ENCODE measurements at places on chromosomes 4 and X.
A peak's percentile ranks its signal among the peaks of the same experiment; 100 is the strongest.

DNA sequence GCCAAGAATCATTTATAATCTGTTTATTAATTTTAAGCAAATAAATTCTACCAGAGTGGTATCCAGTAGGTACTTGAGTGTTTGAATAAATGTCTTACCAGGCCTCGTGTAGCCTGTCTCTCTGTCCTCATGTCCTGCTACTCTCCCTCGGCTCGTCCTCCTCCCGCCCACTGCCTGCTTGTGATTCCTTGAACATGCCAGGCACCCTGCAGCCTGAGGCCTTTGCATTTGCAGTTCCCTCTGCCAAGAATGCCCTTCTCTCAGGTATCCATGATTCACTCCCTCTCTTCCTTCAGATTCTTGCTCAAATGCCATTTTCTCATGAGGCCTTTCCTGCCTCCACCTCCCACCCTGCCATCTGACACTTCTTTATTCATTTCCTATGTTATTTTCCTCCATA, 209.7 kb upstream of the PRPS2 start:
- no peaks in the 10 kb centered on the region for H3K27me3 ChIP-seq
- H3K36me3 ChIP-seq, result no peaks in the 10 kb centered on the region
- H3K4me1 ChIP-seq, result no peaks in the 10 kb centered on the region
- H3K4me3 ChIP-seq, result no peak overlapping the region
- DNase-seq, result peak; percentile 3

GRCh38 chrX:10015355-10015722, 48.2 kb downstream of the CLDN34 start:
- H3K4me3 ChIP-seq, result no peak overlapping the region
- DNase-seq, result no peak
- no peaks in the 10 kb centered on the region for H3K4me1 ChIP-seq
- peak overlapping the region; percentile 70 for H3K27ac ChIP-seq

DNA sequence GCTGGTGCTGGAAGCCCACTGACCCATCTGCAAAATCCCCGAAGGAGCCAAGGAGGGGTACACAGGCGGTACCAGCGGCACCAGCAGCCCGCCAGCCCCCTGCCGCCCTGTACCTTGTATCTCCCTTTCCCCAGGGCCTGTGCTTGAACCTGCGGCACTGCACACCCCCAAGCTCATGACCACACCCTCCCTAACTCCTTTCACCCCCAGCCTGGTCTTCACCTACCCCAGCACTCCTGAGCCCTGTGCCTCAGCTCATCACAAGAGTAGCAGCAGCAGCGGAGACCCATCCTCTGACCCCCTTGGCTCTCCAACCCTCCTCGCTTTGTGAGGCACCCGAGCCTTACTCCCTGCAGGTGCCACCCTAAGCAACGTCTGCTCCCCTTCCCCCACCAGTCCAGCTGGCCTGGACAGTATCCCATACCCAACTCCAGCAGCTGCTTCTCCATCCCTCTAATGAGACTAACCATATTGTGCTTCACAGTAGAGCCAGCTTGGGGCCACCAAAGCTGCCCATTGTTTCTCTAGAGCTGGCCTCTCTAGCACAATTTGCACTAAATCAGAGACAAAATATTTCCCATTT, 94.9 kb downstream of the LARP1B start:
- no peaks in the 10 kb centered on the region for H3K27me3 ChIP-seq
- H3K4me3 ChIP-seq, result no peak overlapping the region
- no peak for DNase-seq
- no peak overlapping the region for H3K27ac ChIP-seq

DNA sequence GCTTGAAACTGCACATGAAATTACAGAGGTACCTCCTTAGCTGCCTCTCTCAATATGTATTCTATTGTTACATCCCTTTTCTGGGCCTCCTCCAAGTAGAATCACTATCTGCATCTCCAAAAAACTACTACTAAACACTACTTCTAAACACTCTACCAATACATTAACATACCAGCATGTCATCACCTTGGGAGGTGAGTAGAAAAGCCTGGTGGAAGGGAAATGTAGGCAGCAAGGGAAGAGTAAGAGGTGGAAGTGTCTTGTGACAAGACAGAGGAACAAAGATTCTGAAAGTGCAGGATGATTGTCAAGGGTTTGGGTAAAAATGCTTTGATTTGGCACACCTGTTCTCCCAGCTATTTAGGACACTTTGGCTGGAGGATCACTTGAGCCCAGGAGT, 3.5 kb downstream of the AFM start:
- H3K4me3 ChIP-seq, result no peak overlapping the region
- H3K36me3 ChIP-seq, result no peaks in the 10 kb centered on the region
- DNase-seq, result no peak
- no peaks in the 10 kb centered on the region for H3K4me1 ChIP-seq
- no peaks in the 10 kb centered on the region for H3K27me3 ChIP-seq

DNA sequence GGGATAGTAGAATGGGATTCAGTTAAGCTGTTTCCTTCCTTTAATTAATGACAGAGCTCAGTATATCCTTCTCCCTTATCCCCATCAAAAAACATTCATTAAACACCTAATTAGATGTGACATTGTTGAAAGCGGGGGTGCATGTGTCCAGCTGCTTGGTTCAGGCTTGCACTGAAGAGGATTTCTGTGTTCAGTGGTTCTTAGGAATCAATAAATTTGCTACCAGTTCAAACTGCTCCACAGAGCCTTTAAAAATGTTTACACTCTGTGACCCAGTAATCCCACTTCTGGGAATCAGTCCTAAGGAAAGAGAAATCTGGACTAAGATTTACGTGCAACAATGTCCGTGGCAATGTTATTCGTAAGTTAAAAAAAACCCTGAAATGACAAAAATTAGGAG, 7.2 kb upstream of the TMEM255A start:
- no peaks in the 10 kb centered on the region for H3K36me3 ChIP-seq
- H3K4me1 ChIP-seq, result no peaks in the 10 kb centered on the region
- H3K4me3 ChIP-seq, result no peak overlapping the region
- DNase-seq, result no peak
- H3K27me3 ChIP-seq, result no peaks in the 10 kb centered on the region

DNA sequence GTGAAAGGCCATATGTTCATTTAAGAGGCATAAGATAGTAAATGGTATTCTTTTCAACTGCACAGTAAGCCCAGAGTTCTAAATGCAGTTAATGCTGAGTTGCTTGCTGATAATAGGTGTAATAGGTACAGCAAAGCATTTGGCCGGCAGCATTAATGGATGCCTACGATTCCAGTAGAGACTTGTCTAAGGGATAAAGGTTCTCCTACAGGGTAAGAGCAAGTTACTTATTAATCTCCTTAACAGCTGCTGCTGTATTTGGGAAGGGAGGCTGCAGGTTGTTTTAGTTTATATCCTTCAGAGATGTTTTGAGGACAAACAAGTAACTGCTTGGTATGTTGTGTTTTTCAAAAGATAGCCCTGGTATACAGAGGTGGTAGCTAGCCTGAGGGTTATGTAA, 16.8 kb downstream of the TSPAN7 start:
- DNase-seq, result no peak
- H3K27ac ChIP-seq, result no peak overlapping the region
- no peak overlapping the region for H3K4me3 ChIP-seq
- no peaks in the 10 kb centered on the region for H3K36me3 ChIP-seq
- no peaks in the 10 kb centered on the region for H3K27me3 ChIP-seq

DNA sequence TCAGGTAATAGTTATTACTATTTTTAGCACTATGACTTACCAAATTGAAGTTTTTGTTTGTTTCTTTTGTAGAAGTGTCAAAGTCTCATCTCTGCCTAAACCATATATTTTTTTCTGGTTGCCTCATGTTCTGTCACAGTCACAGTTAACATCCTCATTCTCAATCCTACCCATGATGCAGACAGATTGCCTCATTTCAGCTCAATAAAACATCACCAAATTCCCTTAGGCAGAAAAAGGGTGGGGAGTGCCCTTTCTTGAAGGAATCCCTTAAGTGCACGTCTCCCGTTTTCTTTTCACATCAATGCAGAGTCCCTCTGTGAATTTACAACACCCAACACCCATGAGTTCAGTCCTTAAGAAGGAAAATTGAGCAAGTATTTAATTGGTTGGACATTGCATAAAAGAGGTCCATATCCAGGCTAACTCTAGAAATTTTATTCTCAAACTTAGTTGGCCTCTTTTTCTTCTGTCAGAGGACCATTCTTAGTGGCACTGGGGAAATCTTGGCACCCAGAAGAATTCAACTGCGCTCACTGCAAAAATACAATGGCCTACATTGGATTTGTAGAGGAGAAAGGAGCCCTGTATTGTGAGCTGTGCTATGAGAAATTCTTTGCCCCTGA, 103.7 kb upstream of the BMPR1B start:
- H3K4me1 ChIP-seq, result no peaks in the 10 kb centered on the region
- H3K27me3 ChIP-seq, result no peaks in the 10 kb centered on the region
- no peaks in the 10 kb centered on the region for H3K36me3 ChIP-seq
- no peak overlapping the region for H3K4me3 ChIP-seq
- H3K27ac ChIP-seq, result no peak overlapping the region

DNA sequence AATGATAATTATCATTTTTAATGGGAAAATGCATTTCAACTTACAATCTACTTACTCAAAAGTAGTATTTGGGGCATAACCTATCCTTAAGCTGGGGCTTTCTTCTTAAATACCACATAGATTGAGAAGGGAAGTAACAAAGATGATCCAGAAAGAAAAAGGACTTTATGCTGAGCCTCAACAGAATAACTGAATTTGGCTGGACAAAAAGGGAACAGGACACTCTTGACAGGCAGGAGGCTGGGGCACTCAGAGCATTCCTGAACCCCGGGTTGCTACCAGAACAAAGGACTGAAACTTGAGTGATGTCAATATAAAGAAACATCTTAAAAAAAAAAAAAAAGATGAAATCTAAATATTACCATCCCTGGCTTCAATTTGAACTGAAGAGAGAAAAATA, 23.9 kb downstream of the RELL1 start:
- no peak overlapping the region for H3K4me3 ChIP-seq
- no peaks in the 10 kb centered on the region for H3K36me3 ChIP-seq
- H3K4me1 ChIP-seq, result peaks cover 23% of the 10 kb centered on the region
- DNase-seq, result no peak
- H3K27ac ChIP-seq, result no peak overlapping the region
- H3K27me3 ChIP-seq, result no peaks in the 10 kb centered on the region

DNA sequence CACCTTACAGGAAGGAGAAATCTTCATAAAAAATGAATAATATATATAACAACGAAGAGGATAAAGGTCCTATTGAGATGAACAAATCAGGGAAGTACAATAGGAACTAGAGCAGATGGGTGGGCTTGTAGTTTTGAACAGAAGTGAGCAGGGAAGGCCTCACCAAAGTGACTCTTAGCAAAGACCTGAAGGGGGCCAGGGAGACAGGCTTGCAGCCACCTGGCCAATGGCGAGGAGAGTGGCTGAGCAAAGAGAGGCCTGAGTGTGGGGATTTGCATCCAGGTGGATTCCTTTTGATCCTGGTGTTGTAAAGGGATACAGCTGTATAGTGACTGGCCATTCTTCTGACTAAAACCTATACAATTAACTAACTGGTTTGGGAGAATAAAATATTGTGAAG, 354.1 kb downstream of the CAMK2D start:
- H3K27me3 ChIP-seq, result no peaks in the 10 kb centered on the region
- no peak overlapping the region for H3K4me3 ChIP-seq
- no peak overlapping the region for H3K27ac ChIP-seq
- DNase-seq, result peak; percentile 56
- H3K4me1 ChIP-seq, result no peaks in the 10 kb centered on the region

DNA sequence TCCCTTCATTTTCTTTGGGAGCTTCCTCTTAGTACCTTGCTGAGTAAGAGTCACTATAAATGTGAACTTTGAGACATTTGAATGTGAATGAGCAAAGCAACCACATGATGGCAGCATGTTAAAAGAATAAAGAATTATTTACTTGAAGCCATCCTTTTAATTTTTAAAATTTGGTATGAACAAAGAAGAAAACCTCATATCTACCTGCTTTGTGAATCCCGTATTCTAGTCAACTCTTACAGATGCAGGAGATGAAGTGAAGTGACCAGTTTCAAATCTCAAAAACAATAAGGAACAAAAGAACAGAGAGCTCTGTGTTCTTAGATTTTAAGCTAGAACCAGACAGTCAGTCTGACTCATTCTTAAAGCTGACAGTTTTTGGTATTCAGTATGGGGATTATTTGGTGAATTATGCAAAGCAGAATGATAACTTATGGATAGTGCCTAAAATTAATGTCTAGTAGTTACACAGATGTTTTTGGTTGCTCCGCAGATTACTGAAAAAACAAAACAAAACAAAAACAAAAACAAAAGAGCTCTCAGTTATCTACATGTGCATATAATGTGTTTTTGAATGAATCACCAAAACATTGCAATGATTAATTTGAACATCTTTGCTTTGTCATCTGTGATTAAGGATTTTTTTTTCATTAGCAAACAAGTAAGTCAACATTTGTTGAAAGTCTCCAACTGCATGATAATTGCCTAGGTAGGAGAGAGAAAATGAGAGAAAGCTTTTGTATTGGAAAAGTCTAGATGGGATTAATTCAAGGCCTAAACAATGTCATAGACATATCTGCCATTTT, 48.2 kb upstream of the H2AZ1 start:
- H3K27ac ChIP-seq, result no peak overlapping the region
- DNase-seq, result peak; percentile 33
- no peaks in the 10 kb centered on the region for H3K4me1 ChIP-seq
- H3K36me3 ChIP-seq, result no peaks in the 10 kb centered on the region

DNA sequence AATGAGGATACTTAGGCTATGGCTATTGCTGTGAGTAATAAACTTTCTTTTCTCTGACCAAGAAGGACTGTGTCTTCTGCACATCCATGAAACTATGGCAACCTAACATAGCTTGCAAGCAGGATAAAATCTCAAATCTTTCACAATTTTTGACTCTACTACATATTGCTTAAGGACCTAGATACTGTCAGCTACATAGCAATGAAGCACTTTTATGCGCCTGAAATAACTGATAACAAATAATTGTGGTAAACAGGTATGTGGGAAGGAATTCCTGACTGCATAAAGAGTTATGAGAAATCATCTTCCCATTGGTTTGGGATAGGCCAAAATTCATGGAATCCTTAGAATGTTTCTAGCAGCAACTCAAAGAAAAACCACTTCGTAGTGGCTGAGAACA, 41.2 kb upstream of the PDGFC start:
- peaks cover 2% of the 10 kb centered on the region for H3K4me1 ChIP-seq
- DNase-seq, result peak; percentile 40
- H3K36me3 ChIP-seq, result no peaks in the 10 kb centered on the region
- no peaks in the 10 kb centered on the region for H3K27me3 ChIP-seq

DNA sequence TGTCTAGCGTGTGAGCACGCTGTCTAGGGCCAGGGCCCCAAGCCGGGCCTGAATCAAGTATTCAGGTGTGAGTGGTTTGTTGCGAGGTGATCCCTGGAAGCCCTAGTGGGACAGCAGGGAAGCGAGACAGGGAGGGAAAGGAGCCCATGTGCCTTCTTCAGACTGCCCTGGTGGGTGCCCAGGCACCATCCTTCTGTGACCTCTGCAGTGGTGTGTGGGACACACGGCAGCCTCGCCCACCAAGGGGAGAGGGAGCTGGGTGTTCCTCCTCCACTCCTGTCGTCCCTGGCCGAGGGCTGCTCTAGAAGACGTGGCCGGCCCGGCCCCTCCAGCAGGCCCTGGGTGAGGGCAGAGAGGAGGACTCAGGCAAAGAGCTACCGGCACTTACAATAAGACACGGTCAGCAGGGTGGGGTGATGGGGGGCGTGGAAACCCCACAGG, 47.4 kb downstream of the HTRA3 start:
- H3K36me3 ChIP-seq, result no peaks in the 10 kb centered on the region
- no peak overlapping the region for H3K27ac ChIP-seq
- H3K4me1 ChIP-seq, result no peaks in the 10 kb centered on the region
- no peak overlapping the region for H3K4me3 ChIP-seq
- no peaks in the 10 kb centered on the region for H3K27me3 ChIP-seq

GRCh38 chrX:103344606-103345005, 11.7 kb upstream of the TCEAL9 start:
- no peaks in the 10 kb centered on the region for H3K27me3 ChIP-seq
- H3K4me1 ChIP-seq, result no peaks in the 10 kb centered on the region
- no peak overlapping the region for H3K27ac ChIP-seq
- DNase-seq, result peak; percentile 54
- H3K4me3 ChIP-seq, result no peak overlapping the region

Data from mesendoderm (in vitro differentiated cells).